ENCODE measurements at places on chromosomes 3 and 15. TPM values are rescaled to one million over a fixed set of nuclear protein-coding genes. Genes with fewer than 3 reads are reported as not detected.

DNA sequence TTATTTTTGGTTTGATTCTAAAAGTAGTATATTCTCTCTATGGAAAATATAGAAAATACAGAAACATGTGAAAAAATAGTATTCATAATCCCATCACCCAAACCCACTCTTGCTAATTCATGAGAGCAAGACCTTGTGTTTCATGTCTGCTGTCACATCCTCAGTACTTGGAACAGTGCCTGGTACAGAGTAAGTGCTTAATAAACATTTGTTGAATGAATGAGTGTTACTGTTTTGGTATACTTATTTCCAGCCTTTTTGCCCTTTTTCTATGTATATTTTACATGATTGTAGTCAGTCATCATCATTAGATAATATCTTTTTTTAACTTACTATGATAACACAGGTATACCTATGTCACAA, 59.3 kb downstream of the IL16 start:
- no peak for DNase-seq

DNA sequence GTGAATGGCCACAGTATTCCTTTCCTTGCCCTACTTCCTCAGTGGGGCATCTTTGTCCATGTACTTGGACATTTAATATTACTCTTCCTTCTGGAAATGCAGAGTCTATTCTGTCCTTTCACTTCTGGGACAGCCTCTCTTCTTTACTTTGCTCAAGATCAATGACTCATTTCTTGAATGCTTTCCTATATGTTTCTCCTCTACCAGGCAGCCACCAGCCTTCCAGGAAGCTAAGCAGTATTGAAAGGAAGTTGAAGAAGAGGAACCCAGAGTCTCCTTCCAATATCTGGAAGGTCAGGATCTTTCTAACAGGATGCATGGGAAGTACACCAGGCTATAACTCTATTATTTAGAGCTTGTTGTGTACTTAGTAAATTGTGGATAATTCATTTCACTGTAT, 182.8 kb downstream of the CD47 start:
- no peak for DNase-seq

DNA sequence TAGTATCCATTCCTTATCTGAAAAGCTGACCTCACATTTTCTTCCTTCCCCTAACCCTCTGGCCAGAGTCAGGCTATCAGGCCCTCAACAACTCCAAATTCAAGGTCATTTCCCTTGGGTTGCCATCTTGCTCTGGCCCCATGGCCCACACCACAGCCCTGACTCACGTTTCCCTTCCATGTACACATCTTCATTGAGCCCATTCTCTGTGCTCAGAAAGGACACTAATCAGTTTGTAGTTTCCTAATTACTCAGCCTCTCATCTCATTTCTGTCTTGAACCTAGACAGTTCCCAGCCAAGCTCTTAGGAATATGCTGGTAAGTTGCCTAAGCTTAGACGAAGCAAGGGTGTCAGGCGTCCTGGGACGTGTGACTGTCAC, 14.9 kb downstream of the TGM5 start:
- DNase-seq = no peak

DNA sequence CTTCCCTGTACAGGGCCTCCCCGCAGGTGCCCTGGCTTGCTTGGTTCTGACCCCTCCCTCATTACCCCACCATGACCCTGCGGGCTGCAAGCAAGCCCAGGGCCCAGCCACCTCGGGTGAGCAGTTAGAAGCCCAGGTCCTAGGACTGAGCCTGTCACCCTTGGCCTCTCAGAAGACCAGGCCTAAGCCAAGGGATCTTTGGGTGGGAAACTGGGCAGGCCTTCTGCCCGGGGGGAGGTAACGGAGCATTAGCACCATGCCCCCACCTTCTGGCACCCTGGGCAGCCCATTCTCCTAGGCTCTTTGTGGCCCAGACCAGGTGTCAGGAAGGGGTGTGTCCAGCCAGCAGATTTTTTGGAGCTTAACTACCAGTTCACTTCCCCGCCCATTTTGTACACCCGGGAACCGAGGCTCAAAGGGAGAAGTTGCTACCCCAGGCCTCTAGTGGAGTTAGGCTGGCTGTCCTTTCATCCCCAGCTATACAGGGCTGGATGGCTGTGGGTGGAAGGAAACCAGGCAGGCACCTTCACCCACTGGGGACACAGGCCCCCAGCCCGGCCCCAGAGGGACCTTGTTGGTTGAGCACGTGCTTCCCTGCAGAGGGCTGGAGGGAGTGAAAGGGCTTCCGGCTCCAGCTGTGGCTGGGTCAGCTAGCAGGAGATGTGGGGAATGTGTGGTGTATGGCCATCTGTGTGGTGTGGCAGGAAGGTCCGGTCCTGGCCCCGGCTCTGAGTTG, 1.4 kb downstream of the CSK start:
- DNase-seq = no peak

DNA sequence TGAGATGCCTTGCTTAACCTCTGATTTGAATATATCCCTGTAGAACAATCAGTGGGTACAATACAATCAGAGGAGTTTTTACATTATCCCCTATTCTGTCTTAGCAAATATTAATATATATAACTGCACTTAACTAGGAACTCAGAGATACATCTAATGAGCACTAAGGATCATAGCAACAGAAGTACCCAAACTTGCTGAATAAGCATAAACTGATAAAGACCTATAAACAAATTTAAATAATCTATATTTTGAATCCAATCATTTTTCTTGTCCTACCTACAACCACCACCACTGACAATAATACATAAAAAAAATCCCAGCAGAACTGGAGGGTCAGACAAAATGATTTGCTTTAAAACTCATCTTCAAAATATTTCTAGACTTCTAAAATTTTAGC, 106.2 kb downstream of the ATP8B4 start:
- DNase-seq = no peak

GRCh38 chr3:23859839-23860382, 54.2 kb downstream of the UBE2E1 start:
- no peak for DNase-seq

GRCh38 chr3:112765531-112765930, 81.1 kb downstream of the CD200R1L start:
- DNase-seq = no peak

GRCh38 chr3:16222547-16222946, 42.2 kb downstream of the DPH3 start:
- no peak for DNase-seq

GRCh38 chr3:113736548-113737089, 9.4 kb downstream of the NAA50 start:
- DNase-seq = no peak

- no peak for DNase-seq
Measured at GRCh38 chr3:126935756-126936509, 47.0 kb upstream of the PLXNA1 start.

GRCh38 chr15:81106560-81106959, 27.5 kb upstream of the CFAP161 start:
- peak; percentile 56 for DNase-seq

DNA sequence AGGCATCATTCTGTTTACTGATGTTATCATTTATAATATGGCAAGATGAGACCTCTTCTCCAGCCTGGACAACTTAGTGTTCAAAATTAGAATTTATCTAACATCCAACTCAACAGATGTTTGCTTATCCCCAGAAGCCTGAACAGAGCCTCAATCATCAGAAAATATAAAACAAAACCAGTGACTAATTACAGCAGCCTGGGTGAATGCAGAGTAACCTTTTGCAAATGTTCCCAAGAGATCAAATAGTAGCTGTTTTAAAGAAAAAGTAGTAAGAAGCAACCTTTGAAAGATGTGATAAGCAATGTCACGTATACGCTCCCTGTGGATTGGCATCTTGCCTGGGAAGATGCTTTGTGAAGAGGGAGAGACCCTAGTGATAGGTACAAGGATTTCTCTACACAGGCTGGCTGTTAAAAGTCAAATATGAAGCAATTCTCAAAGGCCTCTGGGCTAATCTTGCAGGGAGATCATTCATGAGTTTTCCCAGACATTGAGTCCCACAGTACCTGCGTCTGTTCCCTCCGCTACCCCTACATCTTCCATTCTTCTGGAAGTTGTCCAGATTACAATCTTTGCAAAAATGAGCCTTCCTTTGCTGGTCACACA, 39.3 kb upstream of the PRICKLE2 start:
- no peak for DNase-seq

DNA sequence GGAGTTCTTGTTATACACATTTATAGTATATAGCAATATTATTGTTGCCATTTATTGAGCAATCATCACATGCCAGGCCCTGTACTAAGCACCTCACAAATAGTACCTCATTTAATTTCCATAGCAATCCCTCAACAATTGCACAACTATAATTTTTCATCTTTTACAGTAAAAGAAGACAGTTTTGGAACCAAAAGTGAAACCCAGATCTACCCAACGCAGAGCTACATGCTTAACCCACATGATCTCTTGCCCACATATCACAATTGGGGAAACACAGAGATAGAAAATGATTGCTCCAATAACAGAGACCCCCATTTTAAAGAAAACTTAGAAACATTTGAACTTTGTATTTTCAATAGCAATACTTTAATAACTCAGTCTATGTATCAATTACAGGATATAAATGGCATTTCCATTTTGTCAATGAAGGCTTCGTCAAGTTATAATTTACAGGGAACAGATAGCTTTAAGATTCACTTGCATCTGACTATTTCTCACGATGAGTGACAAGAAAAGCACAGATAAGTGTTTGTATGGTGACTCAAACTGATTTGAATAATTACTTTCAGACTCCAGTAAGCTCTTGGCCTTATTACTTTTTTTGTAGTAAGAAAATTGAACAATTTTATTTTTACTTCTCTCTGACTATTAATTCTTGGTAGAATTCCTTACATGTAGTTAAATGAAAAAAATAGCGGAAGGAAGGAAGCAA, 38.7 kb upstream of the CCDC50 start:
- DNase-seq = no peak

GRCh38 chr15:72375501-72375845, 341 bp downstream of the HEXA start:
- DNase-seq = no peak

DNA sequence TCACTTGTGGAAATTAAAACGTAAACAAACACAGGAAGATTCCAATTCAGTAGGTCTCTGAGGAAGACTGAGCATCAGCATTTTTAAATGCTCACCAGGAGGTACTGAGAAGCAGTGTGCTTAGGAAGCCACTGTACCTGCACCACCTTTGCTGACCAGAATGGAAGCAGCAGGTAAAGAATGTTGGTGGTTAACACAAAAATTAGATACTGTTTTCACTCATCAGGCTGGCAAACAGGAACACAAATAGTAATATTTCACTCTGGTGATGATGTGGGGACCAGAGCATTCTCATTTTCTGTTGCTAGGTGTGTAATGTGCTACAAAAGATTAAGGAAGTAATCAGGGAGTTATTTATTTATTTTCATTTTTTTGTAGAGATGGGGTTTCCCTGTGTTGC, 29.9 kb upstream of the GHSR start:
- no peak for DNase-seq

DNA sequence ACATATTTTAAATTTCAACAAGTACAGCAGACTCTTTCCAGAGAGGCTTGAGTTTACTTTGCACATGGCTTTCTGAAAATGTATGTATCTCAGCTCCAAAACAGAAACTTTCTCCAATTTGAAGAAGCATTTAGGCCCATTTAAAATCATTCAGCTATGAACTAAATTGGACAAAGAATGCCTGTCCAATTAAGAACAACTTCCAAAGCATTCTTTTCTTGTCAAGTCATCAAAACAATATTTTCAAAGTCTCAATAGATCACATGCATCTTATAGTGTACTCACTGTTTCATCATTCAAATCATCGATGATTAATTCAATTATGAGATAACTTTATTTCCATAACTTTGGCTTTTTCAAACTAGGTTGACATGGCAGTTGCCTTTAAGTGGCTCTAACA, 95.2 kb downstream of the KBTBD8 start:
- no peak for DNase-seq

The FOXB1 gene
- total RNA-seq = not detected

The FNDC3B gene
- 184 TPM for total RNA-seq

The CHRFAM7A gene
- total RNA-seq = not detected

The XCR1 gene
- not detected for total RNA-seq

All from uterus (tissue), 4 donors.